Fibroblast of skin of right biceps (primary cell): ENCODE measurements at places on chromosomes 6 and 20.

DNA sequence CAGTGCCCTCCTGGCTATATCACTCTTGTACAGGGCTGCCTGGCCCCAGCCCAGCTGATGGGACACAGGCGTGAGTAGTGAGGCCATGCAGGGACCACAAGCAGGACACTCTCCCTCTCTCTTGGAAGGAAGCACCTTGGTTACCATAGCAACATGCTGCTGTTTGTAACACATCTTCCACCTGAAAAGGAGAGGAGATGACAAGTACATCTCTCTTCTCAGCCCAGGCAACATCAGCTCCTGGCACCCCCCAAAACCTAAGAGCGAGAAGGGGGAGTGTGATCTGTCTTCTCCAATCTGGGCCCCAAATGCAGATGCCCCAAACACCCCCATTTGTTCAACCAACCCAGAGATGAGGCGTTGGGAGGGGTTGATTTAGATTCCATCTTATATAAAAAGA, 49.9 kb downstream of the KCNB1 start:
- no peak for DNase-seq

DNA sequence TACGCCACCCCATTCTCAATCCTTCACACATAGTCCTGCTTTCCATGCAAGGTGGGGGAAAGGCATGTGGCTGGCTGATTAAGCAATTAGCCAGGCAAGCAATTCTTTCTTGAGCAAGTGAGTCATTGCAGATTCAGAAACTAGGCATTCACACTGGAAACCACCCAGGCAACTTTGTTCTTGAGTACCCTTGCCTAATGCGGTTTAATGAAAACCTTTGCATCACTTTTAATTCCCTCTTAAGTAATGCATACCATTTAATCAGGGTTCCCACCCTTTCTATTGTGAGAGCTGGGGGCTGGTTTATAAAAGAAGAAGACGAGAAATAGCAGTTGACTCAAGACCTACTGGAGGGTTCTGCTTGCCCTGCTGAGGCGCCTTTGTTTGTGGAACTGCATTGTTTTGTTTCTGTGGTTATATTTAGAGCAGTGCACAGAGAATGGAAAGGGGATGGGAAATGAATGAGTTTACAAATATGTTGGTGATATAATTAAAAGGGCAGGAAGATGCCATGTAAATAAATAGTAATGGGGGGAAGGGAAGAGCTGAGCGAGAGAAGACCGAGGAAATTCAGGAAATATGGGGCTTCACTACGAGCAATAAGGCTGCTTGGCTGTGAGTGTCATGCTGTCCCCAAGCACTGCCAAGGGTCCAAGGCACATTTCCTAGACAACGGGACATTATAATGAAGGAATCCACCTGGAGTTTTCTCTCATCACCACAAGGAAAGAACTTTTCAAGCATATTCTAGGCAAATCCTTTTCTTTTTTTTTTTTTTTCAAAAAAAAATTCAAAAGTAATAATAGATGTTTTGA, 48.8 kb upstream of the TSHZ2 start:
- DNase-seq = peak; percentile 99

DNA sequence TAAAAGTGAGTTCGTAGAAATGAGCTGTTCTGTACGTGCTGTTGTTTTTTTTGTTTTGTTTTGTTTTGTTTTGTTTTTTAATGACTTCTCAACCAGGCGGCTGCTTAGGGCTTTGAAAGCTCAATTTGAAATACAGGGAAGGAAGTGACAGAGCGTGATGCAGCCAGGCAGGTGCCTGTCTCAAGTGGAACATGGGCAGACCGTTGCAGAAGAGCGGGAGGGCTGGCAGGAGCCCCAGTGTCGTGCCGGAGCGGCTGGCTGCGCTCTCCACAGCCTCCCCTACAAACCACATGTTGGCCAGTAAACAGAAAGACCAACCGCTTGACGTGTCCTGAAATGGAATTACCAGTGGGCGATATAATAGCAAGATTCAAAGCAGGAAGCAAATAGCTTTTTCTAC, 164.9 kb upstream of the RREB1 start:
- DNase-seq = peak; percentile 19

GRCh38 chr20:10893321-10893720, 219.5 kb upstream of the JAG1 start:
- no peak for DNase-seq

GRCh38 chr6:31228476-31228875, 43.4 kb downstream of the HLA-C start:
- no peak for DNase-seq

DNA sequence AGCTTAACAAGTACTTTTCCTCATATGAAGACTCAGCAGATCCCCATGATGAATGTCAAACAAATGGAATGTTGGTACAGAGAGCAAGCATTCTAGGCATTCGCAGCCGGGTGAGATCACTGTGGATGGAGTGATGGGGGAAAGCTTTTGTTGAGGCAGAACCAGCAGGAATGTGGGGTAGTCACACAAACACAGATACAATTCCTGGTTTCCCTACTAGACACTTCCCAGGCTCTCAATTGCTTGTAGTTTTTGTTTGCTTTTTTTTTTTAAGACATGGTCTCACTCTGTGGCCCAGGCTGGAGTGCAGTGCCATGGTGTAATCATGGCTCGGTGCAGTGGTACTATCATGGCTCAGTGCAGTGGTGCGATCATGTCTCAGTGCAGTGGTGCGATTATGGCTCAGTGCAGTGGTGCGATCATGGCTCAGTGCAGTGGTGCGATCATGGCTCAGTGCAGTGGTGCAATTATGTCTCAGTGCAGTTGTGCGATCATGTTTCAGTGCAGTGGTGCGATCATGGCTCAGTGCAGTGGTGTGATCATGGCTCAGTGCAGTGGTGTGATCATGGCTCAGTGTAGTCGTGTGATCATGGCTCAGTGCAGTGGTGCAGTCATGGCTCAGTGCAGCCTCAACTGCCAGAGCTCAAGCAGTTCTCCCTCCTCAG, 15.4 kb upstream of the IER3 start:
- DNase-seq = peak; percentile 99

DNA sequence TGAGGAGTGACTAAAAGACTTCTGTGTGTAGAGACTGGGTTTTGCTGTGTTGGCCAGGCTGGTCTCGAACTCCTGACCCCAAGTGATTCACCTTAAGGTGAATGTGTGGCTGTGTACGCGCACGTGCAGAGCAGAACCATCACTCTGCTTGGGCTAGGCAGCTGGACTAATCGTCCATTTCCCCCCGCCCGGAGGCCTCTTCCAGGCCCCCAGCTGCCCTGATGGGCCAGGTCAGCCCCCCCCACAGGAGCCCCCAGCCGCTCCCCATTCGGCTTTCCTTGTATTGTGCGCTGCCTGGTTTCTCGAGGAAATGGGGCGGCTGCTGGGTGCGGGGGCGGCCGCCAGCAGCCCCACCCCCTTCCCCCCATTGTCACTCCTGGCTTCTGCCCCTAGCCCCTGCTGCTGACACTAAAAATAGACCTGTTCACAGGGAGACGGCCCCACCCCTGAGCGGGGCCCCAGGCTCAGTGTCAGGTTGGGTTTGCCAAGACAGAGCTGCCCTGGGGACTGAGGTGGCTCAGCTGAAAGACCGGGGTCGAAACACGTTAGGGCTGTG, 24.6 kb upstream of the CSNK2A1 start:
- DNase-seq = no peak

DNA sequence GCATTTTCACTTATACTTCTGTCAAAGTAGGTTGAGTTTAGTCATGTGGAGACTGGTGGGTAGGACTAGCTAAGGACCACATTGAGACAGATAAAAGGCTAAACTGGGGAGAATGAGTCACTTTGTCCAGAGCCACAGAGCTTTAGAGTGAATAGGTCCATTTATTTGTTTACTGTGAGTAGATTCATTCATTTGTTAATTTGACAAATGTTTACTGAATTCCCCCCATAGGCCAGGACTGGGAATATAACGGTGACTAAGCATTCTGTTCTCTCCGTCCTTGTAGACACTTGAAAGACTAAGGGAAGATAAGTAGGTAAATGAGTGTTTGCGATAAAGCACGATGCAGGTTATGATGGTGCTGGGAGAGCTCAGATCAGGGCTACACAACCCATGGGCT, 699.7 kb upstream of the ID4 start:
- no peak for DNase-seq

DNA sequence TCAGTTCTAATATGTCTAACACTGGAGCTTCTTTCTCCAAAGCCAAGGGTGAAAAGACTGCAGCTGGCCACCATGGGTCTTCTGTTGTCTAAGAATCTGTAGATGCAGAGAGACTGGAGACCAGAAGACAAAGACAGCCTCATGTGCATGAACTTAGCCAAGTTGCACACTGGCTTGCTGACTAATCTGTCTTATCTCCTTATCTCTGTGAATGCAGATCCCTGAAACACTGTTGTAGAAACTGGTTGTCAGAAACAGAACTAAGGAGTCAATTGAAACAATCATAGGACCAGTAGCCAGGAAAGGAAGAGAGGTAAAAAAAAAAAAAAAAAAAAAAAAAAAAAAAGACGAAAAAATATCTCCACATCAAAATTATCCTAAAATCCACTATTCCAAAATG, 109.7 kb downstream of the BFSP1 start:
- no peak for DNase-seq

DNA sequence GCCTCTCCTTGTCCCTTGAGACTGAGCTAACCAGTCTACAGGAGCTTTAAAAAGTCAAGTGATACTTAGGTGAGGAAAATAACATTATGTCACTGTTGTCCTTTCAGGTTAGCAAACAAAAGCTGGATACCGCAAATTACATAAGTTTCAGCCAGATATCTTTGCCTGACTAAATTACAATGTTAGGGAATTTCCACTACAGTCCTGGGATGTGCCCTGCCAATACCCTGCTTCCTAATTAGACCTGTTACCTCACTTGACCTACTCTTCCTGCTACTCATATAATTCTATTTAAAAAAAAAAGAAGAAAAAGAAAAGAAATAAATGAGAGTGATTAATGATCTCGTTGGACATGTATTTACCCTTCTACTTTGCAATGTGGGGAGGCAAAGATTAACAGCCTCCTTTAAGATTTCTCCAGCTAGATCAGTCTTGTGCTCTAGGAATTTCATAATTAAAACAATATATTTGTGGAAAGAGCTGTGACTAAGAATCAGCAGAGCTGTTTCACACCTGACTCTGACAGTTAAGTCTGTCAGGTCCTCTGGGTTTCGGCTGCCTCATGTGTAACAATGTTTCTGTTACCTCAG, 318.9 kb downstream of the HDGFL1 start:
- DNase-seq = no peak

- no peak for DNase-seq
Observed at GRCh38 chr20:4017051-4017712, 1.8 kb upstream of the RNF24 start.

GRCh38 chr20:51995551-51995951, 193.2 kb upstream of the SALL4 start:
- DNase-seq = peak; percentile 46

GRCh38 chr6:150001295-150002008, 23.9 kb downstream of the RAET1L start:
- DNase-seq = no peak

DNA sequence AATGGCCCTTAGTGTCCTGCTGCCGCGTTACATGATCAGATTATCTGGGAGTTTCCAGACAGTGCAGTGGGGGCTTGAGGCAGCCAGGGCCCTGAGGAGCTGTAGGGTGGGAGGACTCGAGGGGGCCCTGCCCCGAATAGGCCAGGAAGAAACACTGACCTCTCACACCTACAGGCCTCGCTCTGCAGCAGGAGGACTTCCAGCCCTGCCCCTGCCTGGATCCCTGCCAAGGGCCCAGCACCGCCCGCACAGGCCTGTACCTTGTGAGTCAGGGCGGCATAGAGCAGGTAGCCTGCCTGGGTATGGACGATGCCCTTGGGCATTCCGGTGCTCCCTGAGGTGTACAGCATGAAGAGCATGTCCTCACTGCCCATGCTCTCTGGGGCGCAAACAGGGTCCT, 30.1 kb upstream of the APMAP start:
- DNase-seq = no peak

- DNase-seq = no peak
Observed at GRCh38 chr6:22717915-22718314, 148.5 kb downstream of the HDGFL1 start.
